Esophagus squamous epithelium (tissue), 5 donors: ENCODE measurements at places on chromosomes 11 and 22. TPM values are rescaled to one million over a fixed set of nuclear protein-coding genes. Genes with fewer than 3 reads are reported as not detected.
A peak's percentile ranks its signal among the peaks of the same experiment; 100 is the strongest.

The GLYATL2 gene
- total RNA-seq = 0.38 TPM

GRCh38 chr11:117980280-117980679, 5.9 kb upstream of the IL10RA start:
- H3K27me3 ChIP-seq = no peaks in the 10 kb centered on the region
- no peak for DNase-seq
- H3K36me3 ChIP-seq = no peaks in the 10 kb centered on the region

- DNase-seq = no peak
- no peak overlapping the region for H3K4me3 ChIP-seq
- no peaks in the 10 kb centered on the region for H3K36me3 ChIP-seq
- peak overlapping the region; percentile 85 for H3K27ac ChIP-seq
- H3K4me1 ChIP-seq = peaks cover 99% of the 10 kb centered on the region
- no peaks in the 10 kb centered on the region for H3K27me3 ChIP-seq
Observed at GRCh38 chr22:45534339-45535192, 31.9 kb downstream of the FBLN1 start.

DNA sequence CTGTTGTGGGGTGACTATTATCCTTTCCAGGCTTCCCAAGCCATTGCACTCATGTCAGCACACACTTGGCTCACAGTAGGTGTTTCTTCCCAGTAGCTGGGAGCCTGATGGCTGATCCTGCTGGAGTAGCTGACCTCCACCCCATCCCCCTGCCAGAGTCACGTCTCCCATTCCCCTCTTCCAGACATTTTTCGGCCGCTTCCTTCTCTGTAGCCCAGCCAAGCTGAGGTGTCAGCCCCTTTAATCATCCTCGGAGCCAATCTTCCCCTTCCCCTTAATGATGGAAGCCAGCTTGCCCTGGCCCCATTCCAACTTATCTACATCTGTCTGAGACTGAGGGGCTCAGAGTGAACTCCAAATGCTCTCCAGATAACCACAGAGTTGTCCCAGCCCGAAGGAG, 550.7 kb downstream of the MN1 start:
- H3K36me3 ChIP-seq = no peaks in the 10 kb centered on the region
- DNase-seq = no peak
- H3K27ac ChIP-seq = no peak overlapping the region
- no peak overlapping the region for H3K4me3 ChIP-seq
- no peaks in the 10 kb centered on the region for H3K4me1 ChIP-seq

GRCh38 chr11:21798216-21798615, 394.7 kb upstream of the ANO5 start:
- DNase-seq = no peak
- H3K4me1 ChIP-seq = no peaks in the 10 kb centered on the region
- no peaks in the 10 kb centered on the region for H3K36me3 ChIP-seq
- H3K4me3 ChIP-seq = no peak overlapping the region
- H3K27me3 ChIP-seq = no peaks in the 10 kb centered on the region
